ENCODE measurements at places on chromosomes 5 and 9. TPM values are rescaled to one million over a fixed set of nuclear protein-coding genes. Genes with fewer than 3 reads are reported as not detected.

- no peaks in the 10 kb centered on the region for H3K27me3 ChIP-seq
- no peak for DNase-seq
- H3K36me3 ChIP-seq, result no peaks in the 10 kb centered on the region
- no peak overlapping the region for H3K27ac ChIP-seq
- H3K4me3 ChIP-seq, result no peak overlapping the region
Observed at GRCh38 chr5:159947708-159948358, 31.6 kb downstream of the ADRA1B start.

DNA sequence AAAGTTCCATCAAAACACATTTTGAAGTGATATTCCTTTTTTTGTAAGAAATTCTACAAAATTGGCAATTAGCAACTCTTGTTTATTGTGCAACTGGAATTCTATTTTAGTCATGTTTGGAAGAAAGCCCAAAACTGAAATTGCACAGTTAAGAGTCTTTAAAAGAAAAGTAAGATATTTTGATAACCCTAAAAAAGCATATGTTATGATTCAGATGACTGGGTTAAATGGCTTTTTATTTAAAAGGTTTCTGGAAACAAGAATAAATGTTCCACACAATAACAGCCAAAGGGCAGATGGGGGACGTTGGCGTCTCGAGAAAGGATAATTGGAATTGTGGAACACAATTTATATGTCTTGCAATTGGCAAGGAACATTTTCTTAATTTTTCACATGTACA, 275.2 kb downstream of the CDH9 start:
- no peaks in the 10 kb centered on the region for H3K4me1 ChIP-seq
- H3K27ac ChIP-seq, result no peak overlapping the region
- H3K36me3 ChIP-seq, result no peaks in the 10 kb centered on the region
- H3K4me3 ChIP-seq, result no peak overlapping the region

- H3K36me3 ChIP-seq, result no peaks in the 10 kb centered on the region
- H3K4me3 ChIP-seq, result no peak overlapping the region
- no peaks in the 10 kb centered on the region for H3K4me1 ChIP-seq
- H3K27ac ChIP-seq, result no peak overlapping the region
- no peak for DNase-seq
- H3K27me3 ChIP-seq, result no peaks in the 10 kb centered on the region
Observed at GRCh38 chr5:135601466-135601865, 22.7 kb upstream of the CXCL14 start.

DNA sequence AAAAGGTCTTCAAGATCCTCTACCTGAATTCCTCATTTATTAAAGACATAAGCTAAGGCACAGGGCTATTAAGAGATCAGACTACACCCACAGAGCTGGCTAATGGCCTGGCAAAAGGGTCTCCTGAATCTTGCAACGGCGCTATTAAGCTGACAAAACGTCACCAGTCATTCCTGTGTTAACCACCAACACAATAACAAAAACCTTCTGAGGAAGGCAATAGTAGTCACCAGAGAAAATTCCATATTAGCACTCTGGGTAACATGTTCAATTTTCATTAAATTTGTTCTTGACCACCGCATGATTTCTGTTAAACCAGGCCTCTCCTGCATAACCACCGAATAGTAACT, 77.0 kb downstream of the GNAQ start:
- H3K36me3 ChIP-seq, result no peaks in the 10 kb centered on the region
- no peak for DNase-seq

Gene SLCO6A1
- total RNA-seq, result not detected

DNA sequence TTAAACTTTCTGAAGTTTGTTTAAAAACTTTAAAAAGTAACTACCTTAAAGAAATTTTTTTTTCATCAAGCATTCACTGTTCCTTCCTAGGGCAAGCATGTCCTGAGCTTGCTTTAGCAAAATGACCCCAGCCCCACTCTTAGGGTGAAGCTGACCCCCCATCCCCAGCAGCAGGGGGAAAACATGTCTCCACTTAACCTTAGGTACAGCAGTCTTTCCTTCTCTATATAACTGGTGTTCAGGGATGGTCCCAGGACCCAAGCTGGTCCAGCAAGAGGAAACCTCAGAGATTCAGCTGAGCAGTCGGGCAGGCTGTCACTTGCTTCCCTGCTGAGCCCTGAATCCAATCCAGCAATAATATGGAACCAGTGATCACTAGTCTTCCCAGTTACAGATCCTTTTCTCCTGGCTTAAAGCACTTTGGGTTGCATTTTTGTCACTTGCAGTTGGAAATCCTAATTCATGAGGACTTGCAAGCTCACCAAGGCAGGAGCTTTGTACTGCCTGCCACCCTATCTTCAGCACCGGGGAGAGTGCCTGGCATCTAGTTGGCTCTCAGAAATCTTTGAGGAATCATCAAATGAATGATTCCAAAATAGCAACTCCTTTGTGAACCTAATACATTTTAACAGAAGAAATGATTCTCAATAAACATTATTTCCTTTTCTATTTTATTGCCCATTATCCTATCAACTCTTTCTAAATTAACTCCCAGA, 91.2 kb downstream of the FSTL4 start:
- H3K4me3 ChIP-seq, result no peak overlapping the region
- no peak overlapping the region for H3K27ac ChIP-seq
- H3K4me1 ChIP-seq, result no peaks in the 10 kb centered on the region

- H3K27me3 ChIP-seq, result no peaks in the 10 kb centered on the region
- H3K36me3 ChIP-seq, result no peaks in the 10 kb centered on the region
- no peak overlapping the region for H3K4me3 ChIP-seq
- H3K4me1 ChIP-seq, result no peaks in the 10 kb centered on the region
- no peak for DNase-seq
Observed at GRCh38 chr9:75589497-75589896, 301.0 kb upstream of the PCSK5 start.

Gene ARL15
- total RNA-seq, result 29.0 TPM

Gene CCDC180
- 10.6 TPM for total RNA-seq
